ENCODE measurements at places on chromosomes 11 and 22.

- peak; percentile 49 for DNase-seq
Observed at GRCh38 chr22:23305321-23305910, 125.1 kb downstream of the BCR start.

DNA sequence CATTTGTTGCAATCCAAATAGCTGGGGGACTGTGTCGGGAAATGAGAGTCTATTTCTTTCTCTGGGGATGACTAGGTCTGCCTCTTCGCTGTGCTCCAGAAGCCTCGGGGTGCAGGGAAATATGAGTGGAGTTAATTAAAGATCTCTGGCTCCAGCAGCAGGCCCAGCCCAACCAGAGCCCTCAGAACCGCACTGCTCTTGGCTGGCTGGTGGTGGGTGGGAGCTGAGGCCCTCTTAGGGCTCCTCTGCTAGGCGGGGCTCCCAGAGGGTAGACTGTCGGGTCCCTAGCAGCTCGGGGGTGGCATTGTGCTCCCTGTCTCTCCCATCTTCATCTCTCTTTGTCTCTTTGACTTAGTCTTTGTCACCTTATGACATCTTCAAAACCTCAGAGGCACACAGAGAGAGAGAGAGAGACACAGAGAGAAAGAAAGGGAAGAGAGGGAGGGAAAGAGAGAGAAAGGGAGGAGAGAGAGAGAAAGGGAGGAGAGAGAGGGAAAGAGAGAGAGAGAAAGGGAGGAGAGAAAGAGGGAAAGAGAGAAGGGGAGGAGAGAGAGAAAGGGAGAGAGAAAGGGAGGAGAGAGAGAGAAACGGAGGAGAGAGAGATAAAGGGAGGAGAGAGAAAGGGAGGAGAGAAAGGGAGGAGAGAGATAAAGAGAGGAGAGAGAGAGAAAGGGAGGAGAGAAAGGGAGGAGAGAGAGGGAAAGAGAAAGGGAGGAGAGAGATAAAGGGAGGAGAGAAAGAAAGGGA lies 20.2 kb downstream of the MPPED1 start:
- DNase-seq = no peak

DNA sequence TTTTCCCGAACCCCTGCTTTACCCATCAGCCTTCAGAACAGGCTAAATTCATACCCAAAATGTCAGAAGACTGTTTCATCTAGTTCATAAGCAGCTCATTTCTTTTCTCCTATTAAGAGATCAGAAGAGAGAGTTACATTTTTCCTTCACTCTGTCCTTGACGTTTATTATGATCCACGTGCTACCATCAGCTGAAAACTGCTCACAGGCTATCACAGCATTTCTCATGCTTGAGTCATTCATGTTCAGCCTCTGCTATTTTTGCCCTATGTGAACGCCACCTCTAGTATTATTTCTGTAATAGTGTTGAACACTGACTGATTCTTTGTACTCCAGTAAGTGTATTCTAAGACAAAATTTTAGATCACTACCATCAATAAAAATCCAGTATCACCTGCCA lies 51.9 kb downstream of the SLC1A2 start:
- DNase-seq = no peak

DNA sequence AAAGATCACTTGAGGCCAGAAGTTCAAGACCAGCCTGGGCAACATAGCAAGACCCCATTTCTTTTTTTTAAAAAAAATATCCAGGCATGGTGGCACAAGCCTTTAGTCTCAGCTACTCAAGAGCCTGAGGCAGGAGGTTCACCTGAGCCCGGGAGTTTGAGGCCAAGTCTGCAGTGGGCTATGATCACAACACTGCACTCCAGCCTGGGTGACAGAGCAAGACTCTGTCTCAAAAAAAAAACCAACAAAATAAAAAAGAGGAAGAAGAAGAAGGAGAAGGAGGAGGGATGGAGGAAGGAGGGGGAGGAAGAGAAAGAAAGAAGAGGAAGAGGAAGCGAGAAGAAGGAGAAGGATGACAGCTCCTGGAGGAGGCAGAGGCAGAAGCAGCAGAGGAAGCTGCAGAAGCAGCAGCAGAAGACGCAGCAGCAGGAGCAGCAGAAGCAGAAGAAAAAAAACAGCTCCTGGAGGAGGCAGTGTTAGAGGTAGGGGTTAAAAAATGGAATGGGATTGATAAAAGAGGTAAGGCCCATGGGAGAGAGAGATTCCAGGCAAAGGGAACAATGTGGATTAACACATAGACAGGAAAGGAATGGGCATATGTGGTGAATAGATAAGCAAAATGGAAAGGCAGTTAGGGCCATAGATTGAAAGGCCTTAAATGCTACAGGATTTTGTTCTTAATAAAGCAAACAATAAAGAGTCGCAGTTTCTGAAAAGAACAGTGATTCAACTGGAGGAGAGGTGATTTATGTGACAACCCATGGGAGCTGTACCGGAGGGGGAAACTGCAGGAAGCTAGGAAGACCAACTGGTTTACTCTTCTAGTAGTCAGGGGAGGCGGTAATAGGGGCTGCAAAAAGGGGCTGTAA lies 10.9 kb downstream of the PRCP start:
- no peak for DNase-seq

DNA sequence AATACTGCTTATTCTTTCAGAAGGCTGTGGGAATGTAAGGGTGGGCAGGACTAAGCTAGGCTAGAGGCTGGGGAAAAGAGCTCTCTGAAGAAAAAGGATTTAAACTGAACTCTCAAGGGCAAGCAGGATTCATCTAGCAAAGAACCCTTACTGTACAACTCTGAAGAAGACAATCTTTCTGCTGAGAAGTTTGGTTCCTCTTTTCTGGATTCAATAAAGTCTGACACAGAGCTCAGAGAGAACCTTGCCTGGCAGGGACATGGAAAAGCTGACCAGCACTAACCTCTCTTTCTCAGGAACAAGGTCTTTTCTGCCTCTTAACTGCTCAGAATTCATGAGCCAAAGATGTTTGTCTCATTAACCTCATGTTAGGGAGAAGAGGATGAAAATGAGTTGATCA lies 388.4 kb upstream of the DDI1 start:
- no peak for DNase-seq

DNA sequence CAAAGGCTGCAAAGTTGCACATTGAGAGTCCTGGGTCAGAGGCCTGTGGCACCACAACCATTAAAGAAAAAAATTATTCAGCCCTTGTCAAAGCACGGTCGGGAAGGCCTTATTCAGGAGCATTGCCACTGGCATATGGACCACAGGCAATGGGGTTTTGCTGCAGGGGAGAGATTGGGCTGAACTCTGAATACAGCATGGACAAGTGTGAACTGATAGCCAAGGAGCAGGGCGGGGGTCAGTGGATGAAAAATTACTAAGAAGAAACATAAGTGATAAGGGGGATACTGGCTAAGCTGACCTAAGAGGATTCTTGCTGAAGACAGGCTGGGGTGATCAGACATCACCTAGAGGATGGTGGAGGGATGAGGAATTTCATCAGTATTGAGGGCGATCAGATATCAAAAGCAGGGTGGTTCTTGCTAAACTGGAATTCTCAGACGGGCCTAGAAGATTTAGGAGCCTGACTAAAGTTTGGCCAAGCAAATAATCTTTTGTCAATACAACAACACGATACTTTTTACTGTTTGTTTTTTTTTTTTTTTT lies 3.3 kb upstream of the DGCR8 start:
- DNase-seq = no peak

GRCh38 chr22:48393885-48394284 lies 1433.8 kb downstream of the BRD1 start:
- DNase-seq = no peak

DNA sequence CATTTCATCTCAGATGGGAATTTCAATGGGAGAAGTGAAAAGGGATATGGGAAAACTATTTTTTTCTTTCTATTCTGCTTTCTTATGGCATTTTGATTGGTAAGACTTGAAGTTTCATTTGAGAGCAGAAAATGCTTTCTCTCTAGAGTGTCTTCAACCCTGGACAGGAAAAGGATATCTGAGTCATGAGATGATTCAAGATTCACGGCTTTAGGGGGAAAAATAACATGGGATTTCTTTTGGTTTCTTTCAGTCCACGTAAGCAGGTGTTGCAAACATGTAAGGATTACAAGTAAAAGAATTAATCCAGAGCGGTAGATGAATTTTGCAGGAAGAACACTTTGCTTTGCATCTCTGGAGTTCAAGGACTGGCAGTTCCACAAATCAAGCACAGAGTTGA lies 1001.0 kb upstream of the TENM4 start:
- no peak for DNase-seq

DNA sequence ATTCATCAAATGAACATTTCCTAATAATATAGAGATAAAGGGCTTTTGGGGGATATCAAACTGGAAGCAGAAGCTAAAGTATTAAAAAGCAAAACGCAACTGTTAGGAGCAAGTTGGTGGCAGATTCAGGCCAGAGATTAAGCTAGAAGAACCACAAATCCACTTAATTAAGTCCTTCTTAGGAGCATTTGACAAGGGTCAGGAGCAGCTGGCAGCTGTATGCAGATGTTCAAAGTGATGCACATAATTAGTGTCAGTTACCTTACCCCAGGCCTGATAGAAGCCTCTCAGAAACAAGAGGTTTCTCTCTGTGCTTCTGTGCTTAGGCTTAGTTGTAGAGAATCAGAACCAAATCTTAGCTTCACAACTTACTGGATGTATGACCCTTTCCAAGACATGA lies 546.5 kb upstream of the ANO5 start:
- no peak for DNase-seq

- DNase-seq = no peak
Observed at GRCh38 chr11:38009932-38010331, 1411.9 kb upstream of the RAG2 start.

GRCh38 chr11:120923866-120924508 lies 99.9 kb upstream of the TBCEL start:
- DNase-seq = no peak

GRCh38 chr11:131762346-131763110 lies 392.1 kb downstream of the NTM start:
- peak; percentile 76 for DNase-seq

All from substantia nigra (tissue), 51 donors.